ENCODE measurements at places on chromosomes 11 and 22.

GRCh38 chr11:68349461-68350249 is 37.3 kb downstream of the LRP5 start:
- DNase-seq, result no peak

- DNase-seq, result no peak
Measured at GRCh38 chr11:45343444-45343843, 57.3 kb upstream of the SYT13 start.

- no peak for DNase-seq
Measured at GRCh38 chr11:47904048-47904447, 55.9 kb upstream of the NUP160 start.

GRCh38 chr11:110793556-110793955 is 81.3 kb upstream of the ARHGAP20 start:
- DNase-seq, result no peak

GRCh38 chr11:117925198-117925925 is 3.8 kb downstream of the TMPRSS13 start:
- DNase-seq, result no peak

GRCh38 chr11:96648991-96649390 is 259.2 kb downstream of the JRKL start:
- no peak for DNase-seq

DNA sequence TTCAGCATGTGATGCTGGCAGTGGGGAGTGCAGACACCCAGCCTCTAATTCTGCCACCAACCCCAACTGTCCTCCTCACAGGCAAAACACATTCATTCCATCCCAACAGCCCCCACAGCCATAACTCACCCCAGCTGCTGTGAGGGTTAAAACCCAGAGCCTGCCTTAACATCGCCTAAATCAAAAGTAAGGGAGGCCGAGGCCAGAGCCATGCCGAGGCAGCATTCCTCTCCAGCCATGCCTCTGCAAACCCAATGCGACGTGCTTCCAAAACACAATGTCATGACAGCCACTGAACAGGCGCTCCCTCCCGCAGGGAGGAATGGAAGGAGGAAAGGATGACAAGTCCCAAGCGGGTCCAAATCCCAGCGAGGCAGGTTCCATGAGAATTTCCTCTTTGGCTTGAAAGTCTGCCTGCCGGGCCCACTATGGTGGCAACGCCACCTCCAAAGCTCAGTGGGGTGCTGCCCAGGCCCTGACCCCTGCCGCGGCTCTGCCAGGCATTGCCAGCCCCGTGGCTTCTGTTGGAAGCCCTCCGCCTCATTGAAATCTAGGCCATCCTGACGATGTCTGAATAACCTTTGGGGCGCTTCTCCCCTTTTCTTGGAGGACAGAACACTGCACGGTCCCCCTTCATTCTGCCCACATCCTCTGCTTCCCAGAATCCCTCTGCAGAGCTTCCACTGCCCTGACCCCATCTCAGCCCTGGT is 472.3 kb downstream of the BRD1 start:
- no peak for DNase-seq

GRCh38 chr11:87859636-87860035 is 315.6 kb downstream of the RAB38 start:
- DNase-seq, result no peak

DNA sequence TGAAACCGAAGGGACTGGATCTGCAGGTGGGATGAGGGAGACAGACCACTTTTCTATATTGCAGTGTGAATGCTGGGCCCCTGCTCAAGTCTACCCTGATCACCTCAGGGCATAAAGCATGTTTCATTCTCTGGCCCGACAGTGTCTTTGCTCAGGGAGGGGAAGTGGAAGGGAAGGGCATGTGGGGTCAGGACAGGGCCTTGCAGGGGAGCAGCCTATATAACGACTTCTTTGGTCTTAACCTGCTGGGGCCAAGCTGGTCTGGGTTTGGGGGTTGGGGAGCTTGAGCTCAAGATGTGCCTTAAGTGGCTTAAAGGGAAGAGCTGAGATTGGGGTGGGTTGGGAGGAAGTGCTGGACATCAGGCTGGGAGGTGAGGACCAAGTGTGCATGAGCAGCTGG is 86.4 kb downstream of the GDPD4 start:
- no peak for DNase-seq

DNA sequence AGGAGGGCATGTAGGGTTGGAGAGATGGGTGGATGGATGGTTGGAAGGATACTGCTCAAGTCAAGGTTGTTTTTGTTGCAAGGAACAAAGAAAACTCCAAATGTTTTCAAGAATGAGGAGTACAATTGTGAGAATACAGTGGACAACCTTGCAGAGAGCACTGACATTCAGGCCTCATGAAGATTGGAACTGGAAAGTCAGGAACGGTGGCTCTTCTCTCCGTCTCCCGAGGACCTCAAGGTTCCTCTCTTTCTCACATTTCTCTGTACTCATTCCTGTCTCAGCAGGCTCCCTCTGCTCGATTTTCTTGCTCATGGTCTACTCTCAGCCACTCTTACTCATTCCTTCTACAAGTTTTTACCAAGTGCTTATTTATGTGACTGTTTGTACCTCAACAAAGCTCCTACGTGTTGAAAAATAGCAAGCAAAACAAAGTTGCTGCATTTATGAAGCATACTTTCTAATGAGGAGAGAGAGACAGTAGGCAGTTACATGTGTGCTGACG is 97.6 kb downstream of the SWAP70 start:
- no peak for DNase-seq

DNA sequence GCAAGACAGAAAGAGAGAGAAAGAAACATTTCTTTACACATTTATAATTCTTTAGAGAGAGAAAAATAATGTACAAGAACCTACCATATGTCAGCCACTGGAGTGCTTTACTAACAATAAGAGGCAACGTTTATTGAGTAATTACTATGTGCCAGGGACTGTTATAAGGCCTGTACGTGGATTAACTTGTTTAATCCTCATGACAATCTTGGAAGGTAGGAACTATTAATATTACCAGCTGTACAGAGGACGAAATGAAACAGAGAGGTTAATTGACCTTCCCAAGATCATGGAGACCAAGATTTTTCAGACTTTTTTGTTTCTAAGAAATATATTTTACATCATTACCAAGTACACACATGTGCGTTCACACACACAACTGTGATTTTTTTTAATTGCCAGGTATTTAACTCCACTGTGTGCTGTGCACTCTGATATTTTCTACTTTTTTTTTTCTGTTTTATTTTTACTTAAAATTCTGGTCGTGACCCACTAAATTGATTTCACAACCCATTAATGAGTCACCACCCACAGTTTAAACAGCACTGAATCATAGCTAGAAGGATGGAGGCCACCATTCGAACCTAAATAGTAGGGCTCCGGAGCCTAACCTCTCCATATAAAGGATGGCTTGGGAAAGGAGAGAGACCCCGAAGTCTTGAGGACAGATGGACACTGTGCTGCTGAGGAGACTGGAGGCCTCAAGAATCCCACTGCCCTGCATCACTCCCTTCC is 21.4 kb downstream of the CREB3L1 start:
- DNase-seq, result no peak

DNA sequence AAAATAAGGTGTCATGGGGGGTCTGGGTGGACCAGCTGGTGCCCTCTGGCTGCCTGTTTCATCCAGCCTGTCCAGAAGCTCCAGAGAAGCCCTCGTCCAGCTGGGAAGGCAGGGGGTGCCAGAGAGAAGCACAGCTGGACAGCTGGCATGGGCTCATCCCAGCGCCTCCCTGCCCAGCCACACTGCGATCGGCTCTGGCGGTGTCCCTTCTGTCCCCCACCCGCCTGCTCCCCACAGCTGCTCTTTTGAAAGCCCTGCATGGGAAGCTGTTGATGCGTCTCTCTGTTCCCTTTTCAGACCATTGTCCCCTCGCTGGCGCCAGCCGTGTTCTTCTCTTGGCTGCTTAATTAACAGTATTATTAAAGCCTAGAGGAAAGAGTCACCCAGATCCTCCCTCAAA is 86.5 kb downstream of the MN1 start:
- DNase-seq, result no peak

DNA sequence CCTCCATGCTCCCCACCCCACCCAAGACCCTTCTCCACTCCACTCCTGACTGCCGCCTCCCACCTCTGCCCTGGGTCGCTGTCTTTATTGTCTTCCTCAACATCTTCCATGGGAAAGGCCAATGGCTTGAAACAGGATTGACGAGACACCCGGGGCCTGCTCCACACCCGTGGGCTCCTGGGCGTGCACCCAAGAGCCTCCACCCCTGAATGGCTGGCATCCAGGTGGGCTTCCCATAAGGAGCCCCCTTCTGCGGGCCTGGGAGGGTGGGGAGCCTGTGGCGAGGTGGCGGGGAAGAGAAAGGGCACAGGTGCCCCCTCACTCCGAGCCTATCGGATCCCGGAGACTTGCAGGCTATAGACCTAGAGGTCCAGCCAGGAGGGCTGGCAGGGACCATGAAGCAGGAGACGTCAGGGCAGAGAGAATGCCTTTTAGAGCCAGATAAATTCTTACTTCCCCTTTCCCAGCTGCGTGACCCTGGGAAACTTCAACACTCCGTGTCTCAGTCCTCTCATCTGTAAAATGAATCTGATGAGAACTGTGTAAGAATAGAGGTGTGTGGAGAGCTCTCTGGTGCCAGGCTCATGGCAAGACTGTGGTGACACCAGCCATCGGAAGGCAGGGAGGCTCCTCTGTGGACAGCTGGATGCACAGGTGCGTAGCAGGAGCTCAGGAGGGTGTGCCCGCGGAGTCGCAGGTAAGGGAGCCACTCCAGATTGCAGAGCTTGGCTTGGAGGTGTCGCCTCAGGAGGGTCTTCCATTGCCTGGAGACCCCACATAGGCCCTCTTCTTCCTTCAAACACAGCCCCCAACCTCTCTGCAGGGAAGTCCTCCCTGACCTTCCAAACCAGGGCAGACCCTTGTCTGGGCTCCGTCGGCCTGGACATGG is 53.9 kb downstream of the SMIM38 start:
- no peak for DNase-seq

GRCh38 chr11:93967258-93967657 is 53.9 kb upstream of the HEPHL1 start:
- no peak for DNase-seq

GRCh38 chr11:86488553-86488952 is 113.9 kb downstream of the CCDC81 start:
- no peak for DNase-seq
